ENCODE measurements at places on chromosomes 3 and 15. TPM values are rescaled to one million over a fixed set of nuclear protein-coding genes. Genes with fewer than 3 reads are reported as not detected.

Gene DYNLT2B
- total RNA-seq, result 10.9 TPM

Gene ASB14
- not detected for total RNA-seq

Gene TMCO5A
- total RNA-seq, result not detected

Gene LRRC31
- not detected for total RNA-seq

Gene SLCO3A1
- 15.3 TPM for total RNA-seq

DNA sequence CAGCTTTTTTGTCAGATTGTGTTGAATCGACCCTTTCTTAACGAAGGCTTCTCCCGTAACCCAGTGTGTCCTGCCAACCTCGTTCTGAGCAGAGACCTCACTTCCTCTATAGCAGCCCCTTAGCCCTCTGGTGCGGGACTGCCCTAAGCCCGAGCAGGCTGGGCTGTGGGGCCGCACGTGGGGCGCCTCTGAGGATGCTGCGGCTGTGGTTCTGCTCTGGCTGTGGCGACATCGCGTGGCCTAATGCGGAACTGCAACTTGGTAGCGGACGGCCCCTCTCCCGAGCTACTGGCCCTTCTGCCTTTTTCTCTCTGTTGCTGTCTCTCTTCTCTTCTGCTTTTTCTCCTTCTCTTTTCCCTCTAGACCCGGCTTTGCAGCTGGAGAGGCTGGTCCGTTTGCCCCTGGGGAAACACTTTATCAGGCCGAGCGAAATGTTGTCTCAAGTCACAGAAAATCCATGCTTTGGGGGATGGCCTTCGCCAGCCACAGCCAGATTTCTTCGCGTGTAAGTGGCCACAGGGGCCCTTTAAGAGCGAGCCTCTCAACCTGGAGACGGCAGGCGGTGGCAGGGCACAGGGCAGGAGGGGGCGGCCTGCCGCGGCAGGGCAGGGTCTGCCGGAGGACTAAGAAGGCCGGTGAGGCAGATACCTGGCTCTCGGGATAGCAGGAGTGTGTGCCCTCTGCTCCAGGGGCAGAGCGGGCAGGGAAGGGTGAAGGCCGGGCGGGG, 19.4 kb upstream of the KIF23 start:
- no peaks in the 10 kb centered on the region for H3K36me3 ChIP-seq
- H3K27me3 ChIP-seq, result no peaks in the 10 kb centered on the region
- peak; percentile 67 for DNase-seq
- no peak overlapping the region for H3K27ac ChIP-seq

DNA sequence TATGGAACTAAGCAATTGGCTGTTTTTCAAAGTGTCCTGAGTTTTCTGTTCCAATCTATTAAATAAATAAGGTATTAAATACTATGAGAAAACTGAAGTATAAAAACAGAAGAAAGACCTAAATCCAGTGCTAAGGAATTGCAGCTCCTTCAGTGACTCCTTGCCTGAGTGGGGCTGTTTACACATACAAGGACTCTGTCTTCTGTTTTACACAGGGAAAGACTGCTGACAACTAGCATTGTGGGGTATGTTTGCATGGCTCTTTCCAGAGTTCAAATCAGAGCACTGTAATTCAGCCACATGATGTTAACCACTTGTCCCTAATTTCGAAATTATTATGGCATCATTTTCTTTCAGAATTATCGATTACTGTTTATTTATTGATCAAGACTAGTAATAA, 31.3 kb upstream of the MEIS2 start:
- no peaks in the 10 kb centered on the region for H3K27me3 ChIP-seq
- H3K27ac ChIP-seq, result no peak overlapping the region
- H3K4me3 ChIP-seq, result no peak overlapping the region
- no peak for DNase-seq
- H3K36me3 ChIP-seq, result no peaks in the 10 kb centered on the region
- H3K4me1 ChIP-seq, result no peaks in the 10 kb centered on the region

GRCh38 chr15:38084289-38084688, 149.8 kb downstream of the TMCO5A start:
- DNase-seq, result no peak
- H3K4me3 ChIP-seq, result no peak overlapping the region
- H3K4me1 ChIP-seq, result no peaks in the 10 kb centered on the region
- H3K36me3 ChIP-seq, result no peaks in the 10 kb centered on the region
- no peak overlapping the region for H3K27ac ChIP-seq

DNA sequence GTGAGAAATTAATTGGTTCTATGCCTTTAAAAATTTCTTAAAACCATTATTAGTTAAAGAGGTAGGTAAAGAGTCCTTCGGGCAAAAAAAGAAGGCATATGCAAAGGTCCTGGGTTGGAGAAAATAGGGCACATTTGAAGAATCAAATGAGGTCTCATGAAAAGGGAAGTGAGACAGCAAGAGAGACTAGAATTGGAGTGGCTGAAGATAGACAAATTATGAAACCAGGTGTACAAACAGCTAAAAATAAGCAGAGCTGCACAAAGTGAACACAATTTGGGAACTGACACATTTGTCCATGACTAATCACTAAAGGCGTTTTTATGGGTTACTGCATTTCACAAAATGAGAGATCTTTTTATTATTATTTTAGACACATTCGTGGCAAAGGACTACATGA, 581.2 kb downstream of the PYDC2 start:
- no peaks in the 10 kb centered on the region for H3K27me3 ChIP-seq
- no peak overlapping the region for H3K27ac ChIP-seq
- peaks cover 5% of the 10 kb centered on the region for H3K4me1 ChIP-seq
- no peak overlapping the region for H3K4me3 ChIP-seq

DNA sequence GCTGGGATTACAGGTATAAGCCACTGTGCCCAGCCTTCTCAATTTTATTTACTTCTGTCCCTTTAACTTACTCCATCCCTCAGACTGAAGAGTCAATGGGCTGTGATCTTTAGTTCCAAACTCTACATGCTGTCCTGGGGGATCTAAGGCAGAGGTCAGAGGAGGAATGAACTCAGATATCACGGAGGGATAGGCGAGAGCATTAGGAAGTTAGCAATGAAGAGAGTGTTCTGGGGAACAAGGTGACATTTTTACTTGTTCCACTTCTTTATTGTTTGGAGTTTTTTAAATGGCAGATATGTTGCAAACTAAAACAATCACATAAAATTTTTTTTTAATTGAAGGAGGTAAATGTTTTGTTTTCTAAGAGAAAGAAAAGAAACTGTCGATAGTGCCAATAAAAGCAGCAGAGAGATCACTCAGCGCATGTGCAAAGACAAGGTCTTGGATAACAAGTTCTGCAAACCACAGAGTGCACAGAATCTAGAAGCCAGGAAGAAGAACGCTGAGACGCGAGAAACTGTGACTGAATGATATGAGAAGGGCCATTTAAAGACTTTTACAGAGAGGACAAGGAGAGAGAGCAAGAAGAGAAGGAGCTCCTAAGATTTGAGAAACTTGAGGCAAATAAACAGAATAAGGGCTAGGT, 10.8 kb upstream of the CA12 start:
- no peak overlapping the region for H3K4me3 ChIP-seq
- H3K36me3 ChIP-seq, result no peaks in the 10 kb centered on the region
- H3K4me1 ChIP-seq, result no peaks in the 10 kb centered on the region
- DNase-seq, result no peak

All from H1 (cell line).